Tibial nerve (tissue), 4 donors: ENCODE measurements at places on chromosomes 2 and 18. TPM values are rescaled to one million over a fixed set of nuclear protein-coding genes. Genes with fewer than 3 reads are reported as not detected.

The E2F6 gene
- 10.9 TPM for total RNA-seq

- no peak for DNase-seq
Measured at GRCh38 chr2:149068225-149068995, 29.9 kb downstream of the LYPD6B start.

The ABCG5 gene
- not detected for total RNA-seq

The CCDC141 gene
- 3.9 TPM for total RNA-seq

GRCh38 chr2:231527091-231527395 lies 3.2 kb downstream of the NMUR1 start:
- DNase-seq: no peak

The ALPP gene
- not detected for total RNA-seq

The RNF25 gene
- total RNA-seq: 18.8 TPM

DNA sequence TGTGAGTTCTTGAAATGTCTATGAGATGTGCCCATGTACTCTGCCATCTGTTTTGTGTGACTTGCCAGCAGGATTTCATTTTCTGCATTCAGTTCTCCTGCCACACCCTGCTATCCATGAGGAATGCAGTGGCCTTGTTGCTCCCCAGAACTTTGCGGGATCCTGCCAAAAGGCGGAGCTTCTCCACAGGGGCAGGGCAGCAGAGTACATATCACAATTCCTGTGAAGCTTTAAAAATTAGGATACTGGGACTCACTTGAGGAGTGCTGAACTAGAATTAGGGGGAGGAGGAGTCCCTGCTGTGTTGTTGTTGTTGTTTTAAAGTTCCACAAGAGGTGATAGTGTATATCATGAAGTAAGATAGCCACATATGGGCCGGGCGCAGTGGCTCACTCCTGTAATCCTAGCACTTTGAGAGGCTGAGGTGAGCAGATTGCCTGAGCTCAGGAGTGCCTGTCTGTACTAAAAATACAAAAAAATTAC lies 76.4 kb downstream of the TANC1 start:
- peak; percentile 31 for DNase-seq

The AGXT gene
- total RNA-seq: 0.30 TPM

The CRYGD gene
- not detected for total RNA-seq
